ENCODE measurements at places on chromosomes 2 and 18.

DNA sequence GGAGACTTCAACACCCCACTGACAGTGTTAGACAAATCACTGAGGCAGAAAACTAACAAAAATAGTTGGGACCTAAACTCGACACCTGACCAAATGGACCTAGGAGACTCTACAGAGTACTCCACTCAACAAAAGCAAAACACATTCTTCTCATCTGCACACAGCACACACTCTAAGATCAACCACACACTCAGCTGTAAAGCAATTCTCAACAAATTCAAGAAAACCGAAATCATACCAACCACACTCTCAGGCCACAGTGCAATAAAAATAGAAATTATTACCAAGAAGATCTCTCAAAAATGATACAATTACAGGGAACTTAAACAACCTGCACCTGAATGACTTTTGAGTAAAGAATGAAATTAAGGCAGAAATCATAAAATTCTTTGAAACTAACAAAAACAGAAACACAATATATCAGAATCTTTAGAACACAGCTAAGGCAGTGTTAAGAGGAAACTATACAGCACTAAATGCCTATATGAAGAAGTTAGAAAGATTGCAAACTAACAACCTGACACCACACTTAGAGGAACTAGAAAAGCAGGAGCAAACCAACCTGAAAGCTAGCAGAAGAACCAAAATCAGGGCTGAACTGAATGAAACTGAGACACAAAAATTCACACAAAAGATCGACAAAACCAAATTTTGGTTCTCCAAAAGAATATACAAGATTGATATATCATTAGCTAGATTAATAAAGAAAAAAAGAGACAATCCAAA is 46.3 kb downstream of the RTTN start:
- no peak for DNase-seq

DNA sequence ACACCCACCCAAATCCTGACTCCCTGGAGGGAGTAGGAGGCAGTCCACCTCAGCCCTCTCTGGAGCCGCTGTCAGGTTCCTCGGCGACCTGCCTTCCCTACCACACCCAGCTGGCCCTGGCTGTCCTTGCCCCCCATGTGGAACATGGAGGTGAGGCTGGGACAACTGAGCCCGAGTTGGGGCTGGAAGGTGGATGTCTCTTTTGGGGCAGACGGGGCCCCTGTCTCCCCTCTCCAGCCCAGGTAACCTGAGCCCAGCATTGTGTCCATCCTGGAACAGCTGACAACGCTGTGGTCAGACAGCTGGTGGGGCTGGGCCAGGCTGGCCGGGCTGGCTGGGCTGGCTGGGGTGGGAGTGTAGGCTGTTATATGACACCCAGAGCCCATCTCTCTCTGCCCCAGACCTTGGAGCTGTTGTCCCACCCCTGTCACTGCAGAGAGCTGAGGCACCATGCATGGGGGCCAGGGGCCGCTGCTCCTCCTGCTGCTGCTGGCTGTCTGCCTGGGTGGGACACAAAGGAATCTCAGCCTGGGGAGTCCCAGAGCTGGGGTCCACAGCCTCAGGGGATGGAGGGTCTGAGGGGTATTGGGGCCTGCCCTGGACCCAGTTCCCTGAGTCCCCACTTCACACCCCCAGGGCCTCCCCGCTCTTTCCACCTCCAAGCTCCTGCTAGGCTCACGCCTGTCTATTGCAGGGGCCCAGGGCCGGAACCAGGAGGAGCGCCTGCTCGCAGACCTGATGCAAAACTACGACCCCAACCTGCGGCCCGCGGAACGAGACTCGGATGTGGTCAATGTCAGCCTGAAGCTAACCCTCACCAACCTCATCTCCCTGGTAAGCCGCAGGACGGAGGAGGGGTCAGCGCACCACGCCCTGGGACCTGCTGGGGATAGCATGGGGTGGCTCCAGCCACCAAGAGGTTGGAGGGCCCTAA is at the start of gene CHRNG:
Gene CHRNG, plus strand, starts transcription at position 395 of the 934 bp plus-strand sequence. Its CDS starts 56 bp downstream, at position 451.
- no peak for DNase-seq

GRCh38 chr2:240428245-240428644 is 7.2 kb upstream of the GPC1 start:
- DNase-seq: no peak

DNA sequence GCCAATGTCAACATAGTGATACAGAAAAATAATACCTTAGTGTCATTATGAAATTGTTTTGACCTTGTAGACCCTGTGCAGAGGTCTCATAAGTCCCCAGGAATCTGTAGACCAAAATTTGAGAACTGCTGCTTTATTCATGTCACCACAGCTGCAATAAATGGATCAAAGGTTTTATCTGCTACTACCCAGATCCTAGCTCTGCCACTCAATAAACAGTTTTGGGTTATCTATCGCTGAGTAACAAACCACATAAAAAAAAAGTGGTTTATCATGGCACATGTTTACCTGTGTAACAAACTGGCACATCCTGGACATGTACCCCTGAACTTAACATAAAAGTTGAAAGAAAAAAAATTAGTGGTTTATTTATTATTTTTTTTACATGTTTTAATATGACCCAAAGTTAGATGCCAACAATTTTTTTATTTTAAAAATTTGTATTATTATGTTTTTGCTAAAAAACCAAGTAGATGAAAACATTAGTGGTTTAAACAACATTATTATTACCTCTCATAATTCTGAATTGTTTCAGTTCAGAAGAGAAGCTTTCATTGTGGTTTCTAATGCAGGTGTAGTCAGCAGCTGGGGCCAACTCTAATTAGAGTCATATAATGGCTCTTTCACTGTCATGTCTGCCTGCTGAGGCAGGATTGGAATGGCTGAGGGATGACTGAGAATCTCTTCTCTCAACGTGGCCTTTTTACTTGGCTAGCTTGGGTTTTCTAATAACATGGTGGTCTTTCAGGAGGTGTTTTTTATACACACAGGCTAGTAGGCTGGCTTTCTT is 103.3 kb upstream of the SLC38A11 start:
- no peak for DNase-seq

- DNase-seq: no peak
These were observed 140.8 kb downstream of the TTN start for GRCh38 chr2:178666458-178666857.

GRCh38 chr18:76448256-76449110 is 46.6 kb downstream of the ZNF516 start:
- DNase-seq: no peak

Data from fibroblast of mammary gland (primary cell).